Stimulated activated CD4-positive, alpha-beta T cell treated with anti-CD3 and anti-CD28 coated beads, Interleukin-4, amount 100 ng/mL, for 48 hours (primary cell): ENCODE measurements at places on chromosomes 11 and 22.

DNA sequence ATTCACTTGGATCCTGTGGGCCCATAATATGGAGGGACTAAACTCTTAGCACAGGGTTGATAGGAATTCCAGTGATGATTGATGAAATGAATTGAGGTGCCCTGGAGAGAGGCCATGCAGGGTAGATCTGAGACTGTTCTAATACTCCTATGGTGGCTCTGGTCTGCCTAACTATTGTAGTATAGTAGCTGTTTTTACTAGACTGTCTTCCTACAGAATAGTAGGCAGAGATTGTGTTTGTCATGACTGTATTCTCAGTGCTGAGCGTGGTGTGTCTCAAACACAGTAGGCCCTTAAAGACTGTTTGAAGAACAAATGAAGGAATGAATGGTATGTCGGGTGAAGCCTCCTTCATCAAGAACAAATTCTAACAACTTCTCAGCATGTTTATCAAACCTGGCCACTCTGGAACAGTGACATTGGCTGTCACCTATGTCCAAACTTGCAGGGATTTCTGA, 107.0 kb upstream of the SESN3 start:
- DNase-seq: no peak

DNA sequence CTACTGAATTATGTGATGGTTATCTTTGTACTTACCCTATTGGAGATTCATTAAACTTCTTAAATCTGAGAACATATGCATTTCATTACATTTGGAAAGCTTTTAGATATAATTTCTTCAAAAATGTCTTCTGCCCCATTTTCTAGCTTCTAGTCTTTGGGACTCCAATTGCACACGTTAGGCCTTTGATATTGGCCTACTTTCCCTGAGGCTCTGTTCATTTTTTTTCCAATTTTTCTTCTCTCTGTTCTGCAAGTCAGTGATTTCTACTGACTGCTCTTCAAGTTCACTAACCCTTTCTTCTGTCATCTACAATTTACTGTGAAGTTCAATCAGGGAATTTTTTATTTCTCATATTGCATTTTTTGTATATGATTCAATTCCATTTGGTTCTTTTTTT, 43.0 kb downstream of the FZD4 start:
- no peak for DNase-seq

- no peak for DNase-seq
Measured at GRCh38 chr11:134823970-134824369, 411.9 kb upstream of the B3GAT1 start.

- no peak for DNase-seq
Measured at GRCh38 chr11:128714881-128715280, 21.0 kb downstream of the FLI1 start.

DNA sequence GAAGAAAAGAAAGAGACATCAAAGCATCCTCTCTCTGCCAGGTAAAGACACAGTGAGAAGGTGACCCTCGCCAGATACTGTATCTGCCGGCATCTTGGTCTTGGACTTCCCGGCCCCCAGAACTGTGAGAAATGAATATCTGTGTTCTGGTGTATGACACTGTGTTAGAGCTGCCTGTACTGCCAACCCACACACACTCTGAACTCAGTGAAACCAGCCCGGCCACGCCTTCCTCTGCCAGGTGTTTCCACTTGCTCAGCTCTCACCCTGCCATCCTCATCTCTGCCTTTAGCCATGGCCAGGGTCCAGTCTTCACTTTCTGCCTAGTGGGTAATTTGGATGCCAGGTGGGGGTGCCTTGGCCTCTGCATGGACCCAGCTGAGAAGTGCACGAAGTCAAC, 24.0 kb downstream of the CBX7 start:
- DNase-seq: no peak
